Midbrain (tissue), 1 donor: ENCODE measurements at places on chromosomes 5 and 9.

- no peak for DNase-seq
Observed at GRCh38 chr5:28305891-28306290, 1267.5 kb upstream of the CDH9 start.

GRCh38 chr9:97905228-97905627, 17.1 kb downstream of the TRMO start:
- no peak for DNase-seq

DNA sequence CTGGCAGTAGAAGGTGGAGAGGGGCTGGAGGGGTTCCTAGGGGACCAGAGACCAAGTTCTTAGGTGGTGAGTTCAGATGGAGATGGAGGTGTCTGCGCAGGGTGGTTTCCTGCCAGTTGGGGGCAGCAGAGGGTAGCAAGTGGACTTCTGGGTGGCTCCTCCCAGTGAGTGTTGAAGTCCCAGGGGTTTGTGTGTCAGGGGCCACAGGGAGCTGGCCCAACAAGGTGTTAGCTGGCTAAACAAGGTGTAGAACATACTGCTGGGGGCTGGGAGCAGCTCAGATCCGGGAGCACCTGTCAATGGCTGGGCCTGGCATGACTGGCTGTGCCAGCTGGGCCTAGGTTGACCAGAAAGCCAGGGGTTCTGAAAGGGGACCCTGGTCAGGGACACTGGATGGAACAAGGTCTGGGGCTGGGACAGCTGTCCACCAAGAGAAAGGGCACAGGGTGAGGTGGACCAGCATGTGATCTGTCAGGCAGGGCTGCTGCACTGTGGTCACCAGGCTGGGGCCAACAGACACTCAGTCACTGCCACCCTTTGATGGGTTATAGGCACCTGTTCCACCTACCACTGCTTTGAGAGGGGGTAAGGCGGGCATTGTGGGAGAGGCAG, 35.6 kb downstream of the DAB2IP start:
- DNase-seq, result peak; percentile 76

- no peak for DNase-seq
Observed at GRCh38 chr9:20023210-20023905, 234.5 kb upstream of the SLC24A2 start.
